ENCODE measurements at places on chromosomes 3 and 15. TPM values are rescaled to one million over a fixed set of nuclear protein-coding genes. Genes with fewer than 3 reads are reported as not detected.
A peak's percentile ranks its signal among the peaks of the same experiment; 100 is the strongest.

RYR3 gene
- 2.6 TPM for total RNA-seq

CCR8 gene
- total RNA-seq = not detected

GRCh38 chr15:68420186-68420684 lies 11.7 kb downstream of the ITGA11 start:
- no peaks in the 10 kb centered on the region for H3K4me1 ChIP-seq
- no peaks in the 10 kb centered on the region for H3K36me3 ChIP-seq
- no peaks in the 10 kb centered on the region for H3K27me3 ChIP-seq
- no peak overlapping the region for H3K4me3 ChIP-seq

OXTR gene
- 250 TPM for total RNA-seq

LRRC2 gene
- total RNA-seq = 2.0 TPM

SPINK8 gene
- total RNA-seq = not detected

GHSR gene
- total RNA-seq = not detected

DNA sequence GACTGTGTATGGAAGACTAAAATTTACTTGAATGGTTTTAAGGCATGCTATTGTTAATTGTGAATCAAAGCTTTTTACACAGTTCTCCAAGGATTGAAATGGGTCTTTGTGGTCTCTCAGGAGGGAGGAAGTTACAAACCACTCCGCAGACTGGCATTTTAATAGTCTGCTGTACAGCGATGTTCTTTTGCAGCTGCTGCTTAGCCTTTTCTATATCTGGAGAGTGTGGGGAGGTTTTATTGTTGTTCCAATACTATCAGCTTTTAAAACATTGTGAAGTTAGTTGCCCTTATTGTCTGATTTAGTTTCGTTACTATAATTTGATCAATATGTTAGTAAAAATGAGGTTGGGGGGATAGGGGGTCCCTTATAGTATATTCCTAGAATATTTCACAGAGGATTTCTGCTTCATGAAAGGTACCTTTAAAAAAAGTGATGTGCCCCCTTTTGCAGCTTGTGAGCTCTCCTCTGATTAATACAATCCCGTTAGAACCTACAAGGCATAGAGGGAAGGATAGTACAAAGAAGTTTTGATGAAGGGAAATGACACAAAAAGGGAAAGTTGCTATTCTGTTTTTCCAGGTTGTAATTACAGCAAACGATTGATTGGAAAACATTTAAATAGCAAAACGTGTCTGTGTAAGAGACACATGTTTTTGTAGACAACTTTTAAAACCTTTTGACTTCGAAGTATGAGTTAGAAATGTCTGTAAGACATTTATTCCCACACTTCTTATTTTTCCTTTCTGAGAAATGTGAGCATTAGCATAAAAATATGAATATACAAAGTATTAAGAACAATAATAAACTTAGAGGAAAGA lies 158.3 kb upstream of the CGNL1 start:
- no peak for DNase-seq
- H3K4me3 ChIP-seq = no peak overlapping the region
- no peaks in the 10 kb centered on the region for H3K4me1 ChIP-seq
- H3K27ac ChIP-seq = no peak overlapping the region

- no peaks in the 10 kb centered on the region for H3K4me1 ChIP-seq
- no peak for DNase-seq
Measured at GRCh38 chr3:15241341-15241740, 35.3 kb downstream of the CAPN7 start.

DNA sequence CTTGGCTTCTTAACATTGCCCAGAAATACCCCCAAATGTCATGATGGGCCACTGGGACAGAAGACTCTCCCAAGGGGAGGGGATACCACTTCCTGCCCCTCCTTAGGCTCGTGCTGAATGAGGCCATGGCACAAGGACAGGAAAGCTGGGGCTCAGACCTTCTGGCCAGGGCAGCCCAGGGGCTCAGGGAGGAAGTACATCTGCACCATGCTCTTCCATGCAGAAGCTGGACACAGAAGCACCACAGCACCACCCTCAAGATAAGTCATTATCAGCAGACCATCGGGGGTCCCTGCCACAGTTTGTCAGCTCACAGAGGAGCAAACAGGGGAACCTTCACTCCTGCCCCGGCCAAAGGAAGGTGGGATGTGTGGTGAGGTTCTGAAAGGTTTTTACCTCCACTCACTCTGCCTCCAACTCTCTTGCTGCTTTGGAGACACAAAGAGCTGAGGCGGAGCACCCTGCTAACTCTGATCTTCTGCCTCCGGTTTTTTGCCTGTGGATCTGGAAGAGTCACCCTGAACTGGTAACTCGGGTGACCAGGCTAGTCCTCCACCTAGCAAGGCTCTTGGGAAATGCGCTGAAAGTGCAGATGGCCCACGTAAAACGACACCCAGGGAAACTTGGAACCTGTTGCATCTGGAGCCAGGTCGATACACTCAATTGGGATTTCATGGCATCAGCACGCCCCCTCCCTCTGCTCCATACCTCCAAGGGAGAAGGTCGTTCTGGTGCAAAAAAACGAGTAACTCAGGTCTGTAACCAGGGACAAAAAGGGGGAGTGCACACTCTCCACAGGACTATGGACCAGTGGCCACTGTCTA lies 8.3 kb downstream of the BMF start:
- no peaks in the 10 kb centered on the region for H3K36me3 ChIP-seq
- no peak overlapping the region for H3K4me3 ChIP-seq
- peaks cover 42% of the 10 kb centered on the region for H3K4me1 ChIP-seq
- H3K27me3 ChIP-seq = no peaks in the 10 kb centered on the region
- peak overlapping the region; percentile 91 for H3K27ac ChIP-seq

GRCh38 chr15:89034305-89034704 lies 54.0 kb upstream of the ABHD2 start:
- no peak overlapping the region for H3K27ac ChIP-seq
- H3K27me3 ChIP-seq = no peaks in the 10 kb centered on the region
- no peaks in the 10 kb centered on the region for H3K4me1 ChIP-seq
- no peak overlapping the region for H3K4me3 ChIP-seq
- H3K36me3 ChIP-seq = no peaks in the 10 kb centered on the region

- H3K4me1 ChIP-seq = no peaks in the 10 kb centered on the region
- no peaks in the 10 kb centered on the region for H3K27me3 ChIP-seq
- no peaks in the 10 kb centered on the region for H3K36me3 ChIP-seq
- H3K27ac ChIP-seq = no peak overlapping the region
Measured at GRCh38 chr3:121542924-121543323, 2.9 kb downstream of the POLQ start.

SLC2A2 gene
- not detected for total RNA-seq

DNA sequence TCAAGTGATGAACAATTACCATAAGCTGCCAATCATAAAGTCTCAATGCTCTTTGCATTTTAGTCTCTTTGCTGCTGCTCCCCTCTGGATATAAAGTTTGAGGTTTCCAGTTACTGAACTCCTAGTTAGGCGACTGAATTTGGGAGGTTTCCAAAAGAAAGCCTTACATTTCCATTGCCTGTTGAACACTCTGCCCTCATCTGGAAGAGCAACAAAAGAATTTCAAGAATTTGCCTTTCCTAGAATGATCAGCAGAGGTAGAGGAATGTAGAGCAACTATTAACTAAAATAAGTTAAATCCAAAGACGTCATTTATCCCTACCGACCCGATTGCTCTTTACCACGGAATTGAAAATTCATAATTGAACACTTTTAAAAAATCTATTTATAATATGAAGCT lies 53.4 kb upstream of the PRICKLE2 start:
- no peak for DNase-seq
- no peaks in the 10 kb centered on the region for H3K27me3 ChIP-seq
- H3K27ac ChIP-seq = no peak overlapping the region
- H3K4me3 ChIP-seq = no peak overlapping the region
- no peaks in the 10 kb centered on the region for H3K36me3 ChIP-seq

DNA sequence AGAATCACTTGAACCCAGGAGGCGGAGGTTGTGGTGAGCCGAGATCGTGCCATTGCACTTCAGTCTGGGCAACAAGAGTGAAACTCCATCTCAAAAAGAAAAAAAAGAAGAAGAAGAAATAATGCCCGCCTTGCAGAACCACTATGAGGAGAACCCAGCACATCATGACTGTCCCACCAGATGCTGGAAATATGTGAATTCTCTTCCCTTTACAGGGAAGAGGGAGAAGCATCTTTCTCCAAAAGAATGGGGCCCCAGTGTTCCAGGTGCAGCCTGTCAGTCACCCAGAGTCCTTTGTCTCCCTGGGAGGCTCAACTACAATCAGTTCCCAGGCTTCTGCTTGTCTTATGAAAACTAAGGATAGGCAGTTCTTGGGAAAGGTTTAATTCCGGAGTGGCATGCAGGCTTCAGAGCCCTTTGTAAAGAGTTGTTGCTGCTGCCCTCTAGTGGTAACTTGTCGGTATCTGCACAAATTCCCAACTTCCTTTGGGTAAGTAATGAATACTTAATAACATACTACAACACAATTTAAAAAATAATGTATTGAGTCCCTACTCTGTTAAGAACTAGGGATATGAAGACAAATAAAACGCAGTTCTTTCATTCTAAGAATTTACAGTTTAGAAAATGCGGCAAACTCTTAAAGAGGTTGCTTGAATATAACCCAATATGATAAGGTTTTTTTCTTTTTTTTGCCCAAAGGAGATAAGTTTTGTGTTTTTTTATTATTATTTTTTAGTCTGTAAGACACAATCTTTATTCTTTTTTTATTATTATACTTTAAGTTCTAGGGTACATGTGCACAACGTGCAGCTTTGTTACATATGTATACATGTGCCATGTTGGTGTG lies 18.6 kb upstream of the TICRR start:
- no peaks in the 10 kb centered on the region for H3K4me1 ChIP-seq
- H3K36me3 ChIP-seq = no peaks in the 10 kb centered on the region
- no peak overlapping the region for H3K4me3 ChIP-seq
- peak; percentile 24 for DNase-seq
- no peaks in the 10 kb centered on the region for H3K27me3 ChIP-seq

DNA sequence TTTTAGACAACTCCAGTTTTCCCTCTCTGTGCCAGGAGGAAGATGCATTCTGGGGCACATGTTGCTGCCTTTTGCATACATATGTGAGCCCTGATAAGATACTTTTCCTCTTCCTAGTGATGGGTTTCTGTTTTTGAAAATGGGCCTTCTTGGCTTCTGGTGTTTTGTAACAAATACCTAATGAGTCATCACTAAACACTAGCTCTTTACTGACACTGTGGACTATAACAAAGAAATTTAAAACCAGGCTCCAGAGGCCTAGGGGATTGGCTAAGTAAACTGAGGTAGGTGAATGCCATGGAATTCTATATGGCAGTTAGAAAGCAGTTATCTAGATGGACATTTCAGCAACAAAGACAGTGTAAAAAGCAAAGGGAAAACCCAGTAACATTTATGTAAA lies 93.4 kb upstream of the NR2E3 start:
- H3K4me3 ChIP-seq = no peak overlapping the region
- DNase-seq = no peak
- H3K36me3 ChIP-seq = no peaks in the 10 kb centered on the region
- peak overlapping the region; percentile 82 for H3K27ac ChIP-seq

ADCY5 gene
- total RNA-seq = 11.5 TPM

All from breast epithelium (tissue), 4 donors.